ENCODE measurements at places on chromosomes 1 and 21. TPM values are rescaled to one million over a fixed set of nuclear protein-coding genes. Genes with fewer than 3 reads are reported as not detected.

FABP3 gene
- not detected for total RNA-seq

SELL gene
- 204 TPM for total RNA-seq

MARCKSL1 gene
- total RNA-seq: 23.6 TPM

MSTO1 gene
- 65.9 TPM for total RNA-seq

ZCCHC17 gene
- 7.3 TPM for total RNA-seq

C4BPA gene
- not detected for total RNA-seq

NOTCH2 gene
- total RNA-seq: 27.5 TPM

NMNAT1 gene
- 0.66 TPM for total RNA-seq

CFHR3 gene
- not detected for total RNA-seq

FCRL4 gene
- total RNA-seq: not detected

SH3BGR gene
- 0.87 TPM for total RNA-seq

SELE gene
- total RNA-seq: not detected

ITLN2 gene
- total RNA-seq: not detected

PTBP2 gene
- total RNA-seq: 34.3 TPM

ZNF670 gene
- total RNA-seq: 0.28 TPM

GJB3 gene
- not detected for total RNA-seq

CD1B gene
- not detected for total RNA-seq

GATAD2B gene
- total RNA-seq: 51.6 TPM

LCE1E gene
- not detected for total RNA-seq
